ENCODE measurements at places on chromosomes 5 and 9.
A peak's percentile ranks its signal among the peaks of the same experiment; 100 is the strongest.

DNA sequence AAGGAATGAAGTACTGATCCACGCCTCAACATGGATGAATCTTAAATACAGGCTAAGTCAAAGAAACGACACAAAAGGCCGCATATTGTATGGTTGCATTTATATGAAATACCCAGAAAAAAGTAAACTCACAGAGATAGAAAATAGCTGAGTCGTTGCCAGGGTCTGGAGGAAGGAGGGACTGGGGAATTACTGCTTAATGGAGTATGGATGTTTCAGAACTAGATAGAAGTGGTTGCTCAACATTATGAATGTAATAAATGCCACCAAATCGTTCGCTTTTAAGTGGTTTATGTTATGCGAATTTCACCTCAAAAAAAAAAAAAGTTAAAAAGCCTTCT lies 784 bp upstream of the MSANTD3 start:
- no peak for DNase-seq

GRCh38 chr5:134524272-134524825 lies 1.1 kb upstream of the JADE2 start:
- DNase-seq, result peak; percentile 77

GRCh38 chr5:175880797-175881312 lies 9.5 kb downstream of the CPLX2 start:
- no peak for DNase-seq

DNA sequence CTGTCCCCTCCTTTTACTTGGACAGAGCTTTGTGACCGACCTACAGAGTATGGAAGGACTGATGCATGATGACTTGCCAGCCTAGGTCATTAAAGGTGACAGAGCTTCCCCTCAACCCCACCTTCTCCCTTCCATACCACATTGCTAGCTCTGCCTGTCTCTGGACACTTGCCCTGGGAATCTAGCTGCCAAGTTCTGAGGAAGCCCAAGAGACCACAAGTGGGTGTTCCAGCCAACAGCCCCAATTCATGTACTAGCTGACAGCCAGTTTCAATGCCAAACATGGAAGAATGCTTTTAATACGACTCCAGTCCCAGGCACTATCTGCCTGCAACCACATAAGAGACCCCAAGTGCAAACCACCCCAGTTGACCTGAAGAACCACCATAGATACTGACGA lies 477.1 kb downstream of the SPOCK1 start:
- no peak for DNase-seq

GRCh38 chr9:110440172-110440571 lies 102.5 kb upstream of the TXNDC8 start:
- no peak for DNase-seq

GRCh38 chr9:36858805-36859375 lies 175.2 kb downstream of the PAX5 start:
- DNase-seq, result no peak

- DNase-seq, result no peak
These were observed 127.7 kb upstream of the PIK3R1 start for GRCh38 chr5:68087866-68088265.

DNA sequence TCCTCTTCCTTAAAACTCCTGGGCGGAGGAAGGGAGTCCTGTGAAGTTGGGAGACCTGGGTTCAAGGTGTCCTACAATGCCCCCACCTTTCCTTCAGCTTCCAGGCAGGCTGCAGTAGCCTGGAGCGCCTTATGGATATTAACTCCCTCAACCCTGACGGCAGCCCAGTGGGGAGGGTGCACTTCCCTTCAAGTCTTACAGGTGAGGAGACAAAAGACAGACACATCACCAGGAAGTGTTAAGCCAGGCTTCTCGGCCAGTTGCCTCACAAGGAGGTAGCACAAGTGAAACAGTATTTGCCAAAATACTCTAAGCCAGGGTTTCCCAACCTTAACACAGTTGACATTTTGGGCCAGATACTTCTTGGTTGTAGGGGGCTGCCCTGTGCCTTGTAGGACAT lies 4.2 kb downstream of the TRIM7 start:
- no peak for DNase-seq

DNA sequence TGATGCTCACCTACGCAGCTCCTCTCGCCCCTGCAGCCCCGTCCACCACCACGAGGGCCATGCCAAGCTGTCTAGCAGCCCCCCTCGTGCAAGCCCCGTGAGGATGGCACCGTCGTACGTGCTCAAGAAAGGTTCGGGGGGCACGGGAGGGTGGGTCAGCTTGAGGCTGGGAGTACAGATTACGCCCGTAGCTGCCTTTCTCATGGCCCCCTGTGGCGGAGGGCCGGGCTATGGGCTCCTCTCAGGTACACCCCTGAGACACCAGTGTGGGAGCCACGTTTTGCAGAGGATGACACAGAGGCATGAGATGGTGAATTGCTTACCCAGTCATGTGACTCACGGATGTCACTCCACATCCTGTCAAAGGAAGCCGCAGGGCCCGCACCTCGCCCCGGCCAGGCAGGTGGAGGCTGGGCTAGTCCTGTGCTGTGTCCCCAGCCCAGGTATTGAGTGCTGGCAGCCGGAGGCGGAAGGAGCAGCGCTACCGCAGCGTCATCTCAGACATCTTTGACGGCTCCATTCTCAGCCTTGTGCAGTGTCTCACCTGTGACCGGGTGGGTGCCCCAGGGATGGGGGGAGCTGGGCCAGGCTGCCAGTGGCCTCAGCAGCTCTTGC lies 33.7 kb downstream of the USP20 start:
- DNase-seq, result no peak

DNA sequence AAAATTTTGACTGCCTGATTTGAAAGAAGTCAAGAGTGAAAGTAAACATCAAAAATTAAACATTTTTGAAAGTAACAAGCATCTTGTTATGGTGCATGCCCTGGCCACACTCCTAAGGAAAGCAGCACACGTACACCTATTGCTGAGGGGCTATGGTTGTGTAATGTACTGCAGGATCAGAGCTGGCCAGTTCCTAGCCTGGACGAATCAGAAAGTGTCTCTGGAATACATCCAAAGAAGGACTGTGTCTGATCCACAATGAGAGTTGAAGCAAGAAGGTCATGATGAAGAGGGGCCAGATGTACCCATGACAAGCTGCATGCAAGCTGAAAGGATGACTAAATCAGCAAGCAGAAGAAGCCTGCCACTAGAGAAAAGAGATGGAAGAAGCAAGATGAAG lies 618.2 kb downstream of the TLE1 start:
- no peak for DNase-seq

GRCh38 chr5:172939611-172940267 lies 19.5 kb upstream of the RPL26L1 start:
- peak; percentile 46 for DNase-seq

- peak; percentile 16 for DNase-seq
These were observed 27.2 kb upstream of the LAMC3 start for GRCh38 chr9:130981756-130982137.

DNA sequence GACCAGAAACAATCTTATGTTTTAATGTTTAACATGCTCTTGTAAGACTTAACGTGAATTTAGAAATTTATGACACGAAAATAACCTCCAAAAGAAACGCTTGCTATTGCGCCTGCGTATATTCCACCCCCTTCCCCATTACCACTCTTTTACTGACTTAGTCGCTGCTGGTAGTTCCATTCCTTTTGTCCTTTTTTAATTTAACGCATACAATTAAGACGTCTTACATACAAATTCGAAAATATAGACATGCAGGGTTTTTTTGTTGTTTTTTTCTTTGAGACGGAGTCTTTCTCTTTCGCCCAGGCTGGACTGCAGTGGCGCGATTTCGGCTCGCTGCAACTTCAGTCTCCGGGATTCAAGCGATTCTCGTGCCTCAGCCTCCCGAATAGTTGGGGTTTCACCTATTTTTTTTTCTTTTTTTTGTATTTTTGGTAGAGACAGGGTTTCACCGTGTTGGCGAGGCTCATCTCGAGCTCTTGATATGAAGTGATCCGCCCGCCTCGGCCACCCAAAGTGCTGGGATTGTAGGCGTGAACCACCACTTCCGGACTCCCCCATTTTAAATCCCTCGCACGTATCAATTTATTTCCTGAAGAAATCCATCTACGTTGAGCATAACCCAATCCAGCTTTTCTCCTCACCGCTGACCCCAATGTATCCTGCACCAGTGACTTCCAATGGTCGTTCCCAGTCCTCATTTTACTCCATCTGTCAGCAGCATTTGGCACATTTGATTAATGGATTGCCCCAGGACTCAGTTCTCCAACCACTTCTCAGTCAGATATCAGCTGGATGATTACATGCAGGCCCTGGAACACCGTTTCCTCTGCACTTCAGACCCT lies 684 bp upstream of the MED7 start:
- DNase-seq, result no peak

GRCh38 chr5:161483721-161484120 lies 62.8 kb downstream of the GABRB2 start:
- no peak for DNase-seq

DNA sequence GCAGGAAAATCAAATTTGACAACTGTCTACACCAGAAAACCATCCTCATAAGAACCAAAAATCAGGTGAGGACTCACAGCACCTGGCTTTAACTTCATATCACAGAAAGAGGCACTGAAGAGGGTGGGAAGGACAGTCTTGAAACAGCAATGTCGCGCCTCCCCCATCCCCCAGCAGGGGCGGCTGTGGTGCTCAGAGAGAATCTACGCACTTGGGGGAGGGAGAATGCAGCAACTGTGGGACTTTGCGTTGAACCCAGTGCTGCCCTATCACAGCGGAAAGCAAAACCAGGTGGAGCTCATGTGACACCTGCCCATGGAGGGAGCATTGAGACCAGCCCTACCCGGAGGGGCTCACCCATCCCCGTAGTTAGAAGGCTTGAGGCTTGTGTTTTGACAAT lies 191.8 kb downstream of the MSX2 start:
- DNase-seq, result no peak

DNA sequence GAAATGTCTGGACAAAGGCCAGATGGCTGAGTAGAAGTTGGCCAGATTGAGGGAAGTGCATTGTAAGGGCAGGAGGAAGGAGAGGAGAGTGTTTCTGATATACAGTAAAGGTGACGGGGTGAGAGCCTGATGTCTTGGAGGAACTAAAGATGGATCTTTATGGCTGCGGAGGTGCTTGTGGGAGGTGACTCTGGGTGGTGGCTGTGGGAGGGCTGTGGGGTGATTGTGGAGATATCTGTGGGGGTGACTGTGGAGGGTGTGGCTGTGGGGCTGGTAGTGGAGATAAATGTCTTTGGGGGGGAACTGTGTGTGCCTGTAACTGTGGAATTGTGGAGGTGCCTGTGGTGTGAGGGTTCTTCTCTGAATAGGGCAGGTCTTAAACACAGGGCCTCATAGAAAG lies 121.4 kb downstream of the CMYA5 start:
- no peak for DNase-seq

DNA sequence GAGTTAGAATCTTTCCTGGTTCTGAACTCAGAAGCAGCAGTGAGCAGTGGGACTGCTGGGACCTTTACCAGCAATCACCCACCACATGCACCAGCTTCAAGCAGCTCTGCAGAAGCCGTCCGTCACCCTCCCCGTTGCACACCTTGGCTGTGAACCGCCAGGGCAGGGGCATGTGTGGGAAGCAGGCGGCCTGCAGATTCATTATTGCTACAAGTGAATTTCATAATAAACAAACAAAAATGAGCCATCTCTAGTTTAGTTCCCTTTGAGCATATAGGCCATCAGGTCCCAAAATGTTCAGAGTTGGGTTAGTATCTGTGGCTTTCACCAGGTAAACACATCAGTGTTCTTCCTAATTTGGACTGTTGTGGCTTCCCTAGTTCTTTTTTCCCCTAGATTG lies 17.5 kb downstream of the PALM2AKAP2 start:
- no peak for DNase-seq

- DNase-seq, result no peak
These were observed 31.1 kb upstream of the RARS1 start for GRCh38 chr5:168455201-168455600.

DNA sequence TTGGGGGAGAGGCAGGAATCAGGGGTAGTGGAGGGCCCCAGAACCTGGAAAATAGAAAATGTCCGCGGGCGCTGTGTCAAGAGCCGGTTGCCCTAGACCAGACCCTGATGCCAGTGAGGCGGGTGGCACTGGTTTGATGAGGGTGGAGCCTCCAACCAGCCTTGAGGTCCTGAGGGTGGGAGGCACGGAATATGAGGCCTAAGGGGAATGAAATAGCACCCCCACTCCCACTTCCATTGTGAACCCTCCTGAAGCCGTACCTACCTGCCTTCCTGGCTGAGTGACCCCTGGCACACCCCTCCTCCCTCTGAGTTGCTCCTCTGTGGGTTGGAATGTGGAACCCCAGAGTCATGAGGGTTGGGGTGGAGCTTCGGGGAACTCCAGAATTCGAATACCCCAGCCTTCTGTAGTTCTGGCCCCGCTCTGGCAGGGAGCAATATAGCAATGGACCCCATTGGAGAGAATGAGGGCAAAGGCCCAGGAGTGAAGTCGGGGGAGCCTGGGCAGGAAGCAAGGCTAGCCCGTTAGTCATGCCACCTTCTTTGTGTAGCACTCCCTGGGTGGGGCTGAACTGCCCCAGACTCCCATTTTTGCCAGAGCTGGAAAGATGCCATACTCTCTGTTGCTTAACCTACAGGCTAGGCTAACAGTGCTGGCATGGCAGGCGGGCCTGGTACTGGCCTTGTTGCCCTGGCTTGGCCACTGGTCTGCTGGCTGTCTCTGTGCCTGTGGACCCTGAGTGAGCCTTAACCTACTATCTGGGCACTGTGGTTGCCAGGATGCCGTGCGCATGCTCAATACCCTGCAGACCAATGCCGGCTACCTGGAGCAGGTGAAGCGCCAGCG lies 1.0 kb downstream of the FPGS start:
- no peak for DNase-seq

DNA sequence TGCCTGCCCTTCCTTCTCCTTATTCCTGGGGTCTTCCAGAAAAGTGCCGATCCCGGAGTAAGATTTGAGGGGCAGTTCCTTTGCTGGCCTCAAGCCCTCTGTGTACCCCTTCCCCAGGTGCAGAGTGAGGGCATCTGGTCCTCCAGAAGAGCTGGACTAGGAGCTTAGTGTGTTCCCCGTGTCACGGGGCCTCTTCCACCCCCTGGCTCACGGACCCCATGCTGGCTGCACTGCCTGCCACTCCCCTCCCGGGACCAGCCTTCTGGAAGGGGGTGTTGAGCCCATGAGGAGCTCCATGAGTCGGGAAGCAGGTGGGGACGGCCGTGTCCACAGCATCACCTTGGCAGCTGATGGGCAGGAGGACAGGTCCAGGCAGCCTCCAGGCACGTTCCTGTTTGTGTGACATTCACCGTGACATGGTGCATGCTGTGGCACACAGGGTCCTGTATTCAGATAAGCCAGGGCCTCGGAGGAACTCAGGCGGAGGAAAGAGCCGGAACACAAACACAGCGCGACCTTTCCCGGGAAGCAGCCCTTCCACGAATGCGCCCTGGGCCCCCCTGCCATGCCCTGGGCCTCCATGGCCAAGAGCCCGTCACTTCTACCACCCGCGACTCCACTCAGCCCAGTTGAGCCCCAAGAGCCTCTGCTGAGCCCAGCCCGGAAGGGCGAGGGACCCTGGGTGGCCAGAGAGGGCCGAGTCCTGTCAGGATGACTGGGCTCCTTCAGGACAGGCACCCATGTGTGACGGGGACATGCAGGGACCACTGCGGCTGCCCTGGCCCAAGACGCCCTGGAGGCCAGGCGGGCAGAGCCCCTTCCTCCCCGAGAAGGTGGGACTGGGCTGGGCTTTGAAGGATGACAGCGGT lies 5.9 kb upstream of the LCN1 start:
- no peak for DNase-seq

All from hypothalamus (tissue), 51 donors.